Activated CD4-positive, alpha-beta T cell treated with anti-CD3 and anti-CD28 coated beads, Interleukin-2, amount 50 U/mL, for 1 hour (primary cell): ENCODE measurements at places on chromosomes 1 and 21.

DNA sequence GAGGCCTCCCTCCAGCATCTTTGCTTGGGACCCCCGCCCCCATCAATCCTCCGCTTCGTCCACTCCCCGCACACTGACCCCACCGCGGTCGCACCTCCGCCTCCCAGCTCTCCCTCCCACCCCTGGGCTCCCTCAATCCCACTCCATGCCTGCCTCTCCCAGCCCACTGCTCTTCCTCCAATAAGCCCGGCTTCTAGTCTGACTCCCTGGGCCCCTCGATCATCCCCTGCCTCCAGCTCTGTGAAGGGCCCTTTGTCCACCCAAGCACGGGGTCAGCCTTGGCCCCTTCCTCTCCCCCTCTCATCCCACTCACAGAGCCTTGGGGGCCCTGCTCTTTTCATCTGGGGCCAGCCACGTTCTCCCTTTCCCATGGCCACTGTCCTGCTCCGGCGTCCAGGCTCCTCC lies 1.5 kb upstream of the TMEM200B start:
- DNase-seq, result no peak

- DNase-seq, result no peak
These were observed 70.7 kb downstream of the RYR2 start for GRCh38 chr1:237112663-237113062.

- DNase-seq, result no peak
These were observed 36.2 kb downstream of the CLIC6 start for GRCh38 chr21:34705011-34705410.

GRCh38 chr1:183033205-183033604 lies 10.0 kb downstream of the LAMC1 start:
- no peak for DNase-seq

DNA sequence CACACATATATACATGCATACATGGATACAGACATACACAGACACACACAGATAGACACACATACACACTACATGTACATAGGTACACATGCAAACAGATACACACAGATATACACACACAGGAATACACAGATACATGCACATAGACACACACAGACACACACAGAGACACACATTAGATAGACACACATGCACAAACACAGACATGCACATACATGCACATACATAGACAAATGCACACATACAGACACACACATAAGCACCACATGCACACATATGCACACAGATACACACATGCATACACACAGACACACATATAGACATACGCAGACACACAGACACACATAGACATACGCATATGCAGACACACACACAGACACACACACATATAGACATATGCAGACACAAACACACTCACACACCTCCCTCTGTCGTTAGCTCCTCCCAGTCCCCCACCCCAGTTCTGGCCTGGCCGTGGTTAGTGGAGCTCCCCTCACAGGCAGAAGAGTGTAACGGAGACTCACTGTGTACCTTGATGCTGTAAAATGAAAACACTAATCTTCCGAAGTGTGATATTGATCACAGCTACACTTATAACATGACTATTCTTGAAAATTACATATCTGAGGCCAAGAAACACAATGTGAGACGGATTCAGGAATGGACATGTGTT lies 7.6 kb downstream of the UBASH3A start:
- DNase-seq, result peak; percentile 48
